Activated CD8-positive, alpha-beta memory T cell treated with anti-CD3 and anti-CD28 coated beads, Interleukin-2, amount 50 U/mL, for 4 hours (primary cell): ENCODE measurements at places on chromosomes 5 and 9.

DNA sequence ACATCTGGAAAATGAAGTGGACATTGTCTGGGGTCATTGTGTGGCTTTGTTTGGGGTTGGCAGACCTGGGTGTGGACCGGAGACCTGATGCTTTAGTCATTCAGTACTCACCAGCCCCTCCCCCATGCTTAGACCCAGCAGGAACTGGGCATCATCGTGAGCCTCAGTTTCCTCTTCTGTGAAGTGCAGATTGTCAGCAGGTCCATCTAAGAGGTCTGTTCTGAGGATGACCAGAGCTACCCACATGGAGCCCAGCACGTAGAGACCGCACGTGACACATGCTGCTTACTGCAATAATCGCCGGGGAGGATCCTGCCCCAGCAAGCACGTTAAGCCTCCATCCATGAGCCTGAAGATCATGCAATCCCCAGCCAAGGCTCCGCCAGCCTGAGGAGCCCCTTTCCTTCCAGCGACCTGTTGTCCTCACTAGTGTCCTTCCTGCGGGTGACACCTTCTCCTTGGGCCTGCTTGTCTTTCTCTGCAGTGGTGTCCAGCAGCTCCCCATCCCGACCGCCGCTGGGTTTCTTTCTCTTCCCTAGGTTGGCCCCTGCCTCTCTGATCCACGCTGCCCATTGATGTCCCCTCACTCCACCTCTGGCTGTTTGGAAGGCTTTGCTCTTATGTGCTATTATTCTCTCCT, 26.7 kb upstream of the IRX4 start:
- no peak for DNase-seq

- DNase-seq, result no peak
These were observed 184.5 kb upstream of the FBN2 start for GRCh38 chr5:128722551-128722950.

- no peak for DNase-seq
These were observed 3.5 kb downstream of the PIP5K1B start for GRCh38 chr9:68708513-68708912.

DNA sequence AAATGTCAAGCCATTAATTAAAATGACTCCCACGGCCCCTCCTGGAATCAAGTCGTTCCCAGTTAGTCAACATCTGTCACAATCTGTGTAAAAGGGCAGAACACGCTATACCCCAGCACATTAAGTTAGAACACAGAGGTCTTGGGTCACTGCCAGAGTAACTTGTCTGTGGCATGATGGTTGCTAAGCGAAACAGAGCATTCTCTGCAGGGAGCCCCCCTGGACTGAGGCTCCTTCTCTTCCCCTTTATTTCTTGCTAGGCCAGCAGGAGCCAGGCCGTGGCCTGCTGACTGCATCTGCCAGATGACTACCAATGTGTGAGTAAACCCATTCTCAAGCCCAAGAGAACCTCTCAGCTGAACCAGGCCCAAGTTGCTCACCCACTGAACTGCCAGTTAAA, 51.9 kb upstream of the ZBED3 start:
- no peak for DNase-seq
